ENCODE measurements at places on chromosomes 4 and X.
A peak's percentile ranks its signal among the peaks of the same experiment; 100 is the strongest.

GRCh38 chr4:84279678-84280077 is 219.4 kb downstream of the NKX6-1 start:
- peak; percentile 23 for DNase-seq

- no peak for DNase-seq
Observed at GRCh38 chrX:4978613-4979012, 1250.1 kb downstream of the NLGN4X start.

- DNase-seq, result no peak
Observed at GRCh38 chr4:147578593-147578992, 38.6 kb upstream of the TMEM184C start.

DNA sequence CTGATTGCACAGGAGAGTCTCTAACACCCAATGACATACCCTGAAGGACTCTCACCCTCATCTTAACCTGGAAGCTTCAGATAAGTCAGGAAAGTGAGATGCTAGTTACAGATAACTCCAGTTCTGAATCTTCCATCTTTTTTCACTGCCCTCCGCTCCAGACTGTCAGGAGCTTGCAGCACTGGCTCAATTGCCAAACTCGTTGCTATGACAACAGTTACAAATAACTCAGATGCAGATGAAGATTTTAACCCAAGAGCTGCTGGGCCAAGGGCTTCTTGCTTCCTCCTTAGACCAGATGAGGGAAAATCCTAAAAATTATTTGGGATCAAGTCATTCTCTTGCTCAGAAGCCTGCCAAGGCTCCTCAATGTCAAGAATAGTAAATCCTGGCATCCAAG is 109.1 kb upstream of the HUWE1 start:
- peak; percentile 3 for DNase-seq

DNA sequence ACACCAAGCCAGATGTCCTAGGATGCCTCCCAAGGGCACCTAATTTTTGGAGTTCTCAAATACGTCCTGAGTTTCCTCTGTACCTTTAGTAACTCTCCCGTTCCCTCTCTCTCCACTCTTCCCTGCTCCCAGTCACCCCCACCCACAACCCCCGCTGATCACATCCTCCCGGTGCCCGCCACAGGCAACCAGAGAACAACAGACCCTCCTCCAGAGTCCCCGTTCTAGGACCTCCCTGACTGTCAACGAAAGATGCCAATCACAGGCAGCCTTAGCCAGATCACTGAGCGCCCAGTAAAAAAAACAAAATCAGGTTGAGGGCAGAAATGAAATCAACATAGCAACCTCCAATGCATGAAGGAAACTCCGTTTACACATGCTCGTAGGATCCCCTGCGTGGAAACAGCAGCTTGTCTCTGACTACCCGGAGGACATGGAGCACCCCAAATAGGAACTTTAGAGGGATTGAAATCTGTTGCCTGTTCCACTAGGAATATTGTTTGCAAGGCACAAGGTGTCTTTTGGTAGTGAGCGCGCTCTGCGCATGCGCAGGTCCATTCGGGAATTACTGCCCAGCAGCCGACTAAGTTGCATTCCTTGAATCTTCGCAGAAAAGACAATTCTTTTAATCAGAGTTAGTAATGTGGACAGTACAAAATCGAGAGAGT is at the start of gene GABRB1:
GABRB1 (plus strand) TSS at position 557 of the 668 bp plus-strand sequence.
- DNase-seq, result peak; percentile 44

DNA sequence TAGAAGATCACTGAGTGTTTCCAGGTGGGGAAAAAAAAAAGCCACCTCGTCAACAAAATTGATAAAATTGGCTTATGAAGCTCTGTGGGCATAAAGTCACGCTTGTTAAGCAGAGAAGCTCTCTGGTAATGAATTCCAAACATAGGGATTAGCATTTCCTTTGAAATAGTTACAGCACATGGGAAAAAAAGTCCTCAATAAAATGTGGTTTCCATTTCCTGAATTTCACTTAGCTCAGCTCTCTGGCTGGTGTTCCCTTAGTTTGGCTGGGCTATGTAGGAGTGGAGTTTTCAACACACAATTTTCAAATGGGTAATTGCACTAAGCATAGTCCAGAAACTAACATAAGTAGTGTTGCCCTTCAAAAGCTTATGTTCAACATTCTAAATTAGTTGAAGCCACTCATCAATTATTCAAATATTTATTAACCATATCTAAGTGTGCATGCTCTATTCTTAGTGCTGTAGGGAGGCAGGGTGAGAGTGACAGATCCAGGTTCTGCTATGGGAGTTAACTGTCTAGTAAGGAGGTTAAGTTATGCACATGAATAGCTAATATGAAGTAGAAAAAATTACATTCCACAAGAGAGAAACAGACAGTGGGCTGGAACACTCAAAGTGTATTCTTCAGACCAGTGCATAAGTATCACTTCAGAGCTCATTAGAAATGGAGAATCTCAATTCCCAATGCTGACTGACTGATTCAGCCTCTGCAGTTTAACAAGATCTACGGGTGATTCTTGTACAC is 445.7 kb downstream of the SMARCA1 start:
- DNase-seq, result no peak

DNA sequence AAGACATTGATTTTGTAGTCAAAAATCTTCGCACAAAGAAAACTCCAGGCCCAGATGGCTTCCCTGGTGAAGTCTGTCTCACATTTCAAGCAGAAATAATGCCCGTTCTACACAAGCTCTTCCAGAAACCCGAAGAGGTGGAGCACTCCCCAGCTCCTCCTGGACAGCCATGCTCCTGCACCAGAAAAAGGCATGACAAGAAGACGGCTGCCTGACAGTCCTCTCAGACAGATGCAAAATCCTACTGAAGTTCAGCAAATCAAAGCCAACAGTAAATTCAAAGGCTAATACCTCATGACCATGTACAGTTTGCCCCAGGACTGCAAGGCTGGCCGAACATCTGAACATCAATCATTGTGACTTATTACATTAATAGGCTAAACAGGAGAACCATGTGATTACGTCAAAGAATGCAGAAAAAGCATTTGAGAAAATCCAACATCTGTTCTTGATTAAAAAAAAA is 30.8 kb upstream of the MXD4 start:
- DNase-seq, result peak; percentile 81

DNA sequence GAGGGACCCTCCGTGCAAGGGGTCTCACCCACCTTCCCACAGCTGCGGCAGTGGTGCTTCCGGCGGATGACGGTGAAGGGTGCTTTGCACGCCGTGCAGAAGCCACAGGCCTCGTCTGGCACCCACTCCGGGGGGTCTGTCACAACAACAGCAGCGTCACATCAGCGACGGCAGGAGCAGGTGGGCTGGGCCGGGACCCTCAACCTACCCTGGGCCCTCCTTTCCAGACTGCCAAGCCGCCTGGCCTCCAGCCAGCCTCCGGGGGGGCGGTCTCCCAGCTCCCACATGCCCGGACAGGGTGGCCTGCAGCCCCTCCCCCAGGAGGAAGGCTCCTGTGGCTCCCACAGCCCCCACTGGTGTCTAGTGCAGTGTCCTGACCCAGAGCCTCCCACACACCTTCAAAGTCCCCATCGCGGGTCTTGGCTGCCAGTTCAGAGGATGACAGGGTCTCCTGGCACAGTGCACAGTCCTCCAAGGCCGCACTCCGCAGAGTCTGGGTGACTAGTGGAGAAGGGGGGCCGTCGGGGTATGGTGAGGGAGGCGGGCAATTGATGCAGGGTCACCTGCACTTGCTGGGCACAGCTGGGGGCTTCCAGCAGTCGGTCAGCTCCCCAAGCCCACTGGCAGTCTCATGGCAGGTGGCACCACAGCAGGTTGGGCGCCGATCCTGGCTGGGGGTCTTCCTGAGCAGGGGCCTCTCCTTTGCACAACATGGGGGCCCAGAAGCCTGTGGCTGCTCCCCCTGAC is 9.5 kb upstream of the MXD4 start:
- DNase-seq, result no peak

GRCh38 chr4:17068891-17069290 is 170.4 kb upstream of the LDB2 start:
- DNase-seq, result peak; percentile 36

DNA sequence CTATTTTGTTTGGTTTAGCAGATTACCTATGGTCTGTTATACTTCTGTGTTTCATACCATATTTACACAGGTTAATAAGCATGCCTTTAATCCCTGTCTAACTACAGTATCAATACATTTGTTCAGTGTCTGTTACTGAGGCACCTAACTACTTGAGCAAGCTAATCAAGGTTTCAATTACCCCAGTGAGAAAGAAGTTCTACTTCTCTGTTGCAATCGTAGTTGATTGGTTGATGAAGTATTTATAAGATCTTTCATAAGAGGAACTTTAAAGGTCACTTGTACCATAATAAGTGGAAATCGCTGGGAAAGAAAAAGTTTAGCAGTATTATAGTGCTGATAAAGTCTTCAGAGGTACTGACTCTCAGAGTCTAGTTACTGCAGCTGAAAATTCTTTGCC is 490.6 kb downstream of the RPA4 start:
- DNase-seq, result no peak

DNA sequence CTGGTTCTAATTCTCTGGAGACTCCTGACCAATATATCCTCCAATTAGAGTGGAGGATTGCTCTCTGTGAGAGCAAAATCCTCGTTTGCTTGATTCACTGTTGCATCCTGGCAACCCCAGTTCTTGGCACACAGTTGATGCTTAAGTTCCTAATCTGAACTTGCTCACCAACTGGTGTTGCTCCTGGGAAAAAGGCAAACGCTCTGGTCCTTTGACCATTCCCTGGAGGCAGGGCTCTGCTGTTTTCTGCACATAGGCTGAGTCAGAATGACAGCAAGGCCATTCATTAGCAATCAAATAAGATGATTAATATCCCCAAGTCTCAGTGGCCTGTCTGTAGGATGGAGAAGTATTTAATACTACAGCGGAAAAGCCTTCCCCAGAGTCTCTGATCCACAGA is 172.7 kb upstream of the TBC1D9 start:
- peak; percentile 77 for DNase-seq

DNA sequence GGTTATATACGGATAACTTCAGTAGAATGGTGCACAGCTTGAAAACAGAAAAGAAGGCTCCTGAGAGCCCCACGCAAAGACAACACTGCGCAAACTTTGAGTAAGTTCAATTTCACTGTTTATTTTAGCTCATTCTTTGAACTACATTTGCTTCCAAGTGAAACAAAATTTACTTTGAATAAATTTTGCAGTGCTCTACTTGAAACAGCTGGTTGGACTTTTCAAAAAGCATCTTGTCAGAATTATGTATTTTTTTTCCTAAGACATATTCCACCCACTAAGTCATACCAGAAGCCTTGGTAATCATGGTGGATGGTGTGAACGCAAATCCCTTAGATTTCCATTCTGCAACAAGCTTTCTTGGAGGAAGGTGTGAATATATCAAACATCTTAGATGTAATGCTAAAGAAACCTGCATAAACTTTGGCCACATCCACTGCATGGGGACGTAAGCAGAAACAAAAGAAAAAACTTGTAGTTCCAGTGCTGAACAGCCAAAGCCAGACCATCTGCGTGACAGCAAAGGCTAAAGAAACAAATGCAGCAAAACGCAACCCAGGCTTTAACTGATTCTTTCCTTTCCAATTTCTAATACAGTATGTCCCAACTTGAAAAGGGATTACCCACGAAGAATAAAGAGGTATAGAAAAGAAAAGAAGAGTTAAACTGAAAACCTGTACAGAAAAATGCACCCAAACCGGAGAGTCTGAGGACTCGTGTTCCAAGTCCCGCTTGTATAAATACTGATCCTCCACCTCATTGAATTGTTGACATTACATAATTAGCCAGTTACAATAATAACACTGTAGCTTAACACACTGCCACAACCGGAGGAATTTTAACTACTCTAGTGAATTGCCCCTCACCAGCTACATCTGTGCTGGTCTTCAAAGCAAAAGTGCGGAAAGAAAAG is 90.9 kb downstream of the SH3RF1 start:
- DNase-seq, result peak; percentile 50

- DNase-seq, result peak; percentile 0
Observed at GRCh38 chrX:56232221-56233082, at the start of gene KLF8. Gene KLF8, plus strand, starts transcription at chrX:56232356. Its CDS starts 979 bp downstream, at chrX:56233335.

GRCh38 chr4:181855307-181855706 is 387.9 kb upstream of the TENM3 start:
- no peak for DNase-seq

DNA sequence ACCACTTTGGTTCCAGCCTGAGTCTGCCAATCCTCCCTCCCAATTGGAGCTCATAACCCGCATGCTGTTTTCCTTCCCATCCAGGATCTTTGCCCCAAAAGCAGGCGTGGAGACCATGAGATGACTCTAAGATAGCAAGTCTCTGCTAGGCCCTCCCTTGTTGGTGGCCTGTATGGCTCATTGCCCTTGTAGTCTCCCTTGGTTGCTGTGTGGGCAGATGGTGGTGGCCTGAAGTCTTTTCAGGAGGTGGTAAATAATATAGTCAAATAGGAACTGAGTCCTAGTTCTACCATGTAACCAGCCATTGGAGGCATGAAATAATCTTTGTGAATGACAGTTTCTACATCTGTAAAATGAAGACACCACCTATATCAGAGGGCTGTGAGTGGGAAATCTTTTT is 1.2 kb downstream of the ATP6AP1 start:
- no peak for DNase-seq

DNA sequence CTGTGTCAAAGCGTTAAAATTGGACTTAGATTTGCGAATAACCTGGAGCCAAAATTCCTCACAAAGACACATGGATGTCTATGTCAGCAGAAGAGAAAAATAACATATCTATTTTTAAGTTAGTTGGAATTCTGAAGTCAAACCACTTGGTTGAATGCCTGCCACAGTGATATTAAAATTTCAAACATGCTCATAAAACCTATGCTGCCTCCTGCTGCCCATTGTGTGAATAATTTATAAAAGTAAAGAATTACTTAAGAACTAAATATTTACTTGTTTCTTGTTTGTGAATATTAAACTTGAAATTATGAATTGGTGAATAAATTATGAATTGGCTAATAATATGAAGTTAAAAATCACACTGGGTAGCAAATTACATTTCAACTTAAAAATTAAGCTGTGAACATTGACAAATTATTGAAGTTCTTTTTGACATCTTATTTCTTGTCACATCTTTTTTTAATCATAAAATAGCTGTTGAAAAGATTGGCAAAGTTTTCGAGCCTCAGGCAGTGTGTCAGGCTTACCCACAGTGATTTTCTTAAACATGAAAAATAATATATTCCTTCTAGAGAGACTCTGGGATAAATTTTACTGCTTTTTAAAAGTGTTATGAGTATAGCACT is 35.4 kb downstream of the FABP2 start:
- DNase-seq, result peak; percentile 82

DNA sequence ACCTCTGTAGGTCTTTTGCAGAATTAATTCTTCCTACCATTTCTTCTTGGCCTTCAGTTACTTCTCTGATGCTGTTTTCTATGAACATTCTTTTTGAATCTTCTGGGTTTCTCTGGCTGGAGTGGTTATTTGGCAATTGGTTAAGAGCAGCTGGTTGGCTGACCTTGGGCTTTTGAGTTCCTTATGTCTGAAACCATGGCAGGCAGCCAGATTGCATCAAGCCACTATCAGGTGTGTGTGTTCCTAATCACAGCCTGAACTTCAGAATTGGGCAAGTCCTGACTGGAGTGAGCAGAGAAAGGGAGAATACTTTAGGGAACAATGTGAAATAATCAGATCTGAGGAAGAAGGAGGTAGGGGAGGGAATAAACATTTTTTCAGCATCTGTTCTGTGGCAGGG is 90.2 kb downstream of the ARHGAP10 start:
- DNase-seq, result peak; percentile 32

- peak; percentile 74 for DNase-seq
Observed at GRCh38 chr4:41202820-41203568, 11.3 kb downstream of the APBB2 start.
